ENCODE measurements at places on chromosomes 1 and 21.

- DNase-seq, result peak; percentile 97
These were observed 91.9 kb upstream of the KCNK2 start for GRCh38 chr1:214990619-214991018.

DNA sequence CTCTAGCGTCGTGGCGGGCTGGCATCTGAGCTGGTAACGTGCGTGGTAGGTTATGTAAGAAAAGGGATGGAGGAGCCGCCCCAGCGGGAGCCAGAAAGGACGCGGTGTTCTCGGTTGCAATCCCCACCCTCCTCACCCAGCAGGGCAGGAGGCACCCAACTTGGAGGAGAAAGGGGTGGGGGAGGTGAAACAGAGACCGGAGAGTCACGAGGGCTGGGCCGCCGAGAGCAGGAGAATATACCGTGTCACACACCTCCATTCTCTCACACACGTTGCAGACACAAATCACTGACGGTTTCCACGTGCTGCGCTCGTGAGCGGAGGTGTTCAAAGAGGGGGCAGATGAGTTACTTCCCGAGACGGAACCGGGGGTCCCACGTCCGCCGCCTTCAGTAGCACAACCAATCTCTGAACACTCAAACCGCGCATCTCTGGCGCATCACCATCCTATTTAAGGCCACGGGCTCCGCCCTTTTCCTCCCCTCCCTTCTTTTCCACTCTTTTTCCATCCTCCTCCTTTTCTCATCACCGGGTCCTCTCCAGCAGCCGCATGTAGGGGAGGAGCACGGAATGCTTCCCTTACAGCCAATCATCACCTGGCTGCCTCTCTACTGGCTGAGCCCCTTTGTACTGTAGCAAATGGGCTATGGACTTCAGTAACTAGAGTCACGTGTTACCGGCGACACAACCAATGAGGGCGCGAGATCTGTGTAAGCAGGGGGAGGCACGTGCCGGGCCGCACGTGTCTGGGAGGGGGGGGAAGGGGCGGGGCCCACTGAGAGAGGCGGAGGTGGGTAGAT lies at the start of gene CIART:
TSS of gene CIART (plus strand) at position 797 of the 800 bp plus-strand sequence. CDS start 714 bp downstream, outside the sequence.
- DNase-seq, result peak; percentile 96

GRCh38 chr1:101697072-101697471 lies 299.7 kb downstream of the OLFM3 start:
- DNase-seq, result no peak

- no peak for DNase-seq
These were observed 219.0 kb upstream of the HOOK1 start for GRCh38 chr1:59595774-59596173.

GRCh38 chr21:29175408-29176134 lies 45.1 kb downstream of the MAP3K7CL start:
- DNase-seq, result no peak

- DNase-seq, result no peak
These were observed 658.3 kb downstream of the PTPRC start for GRCh38 chr1:199297174-199297573.

DNA sequence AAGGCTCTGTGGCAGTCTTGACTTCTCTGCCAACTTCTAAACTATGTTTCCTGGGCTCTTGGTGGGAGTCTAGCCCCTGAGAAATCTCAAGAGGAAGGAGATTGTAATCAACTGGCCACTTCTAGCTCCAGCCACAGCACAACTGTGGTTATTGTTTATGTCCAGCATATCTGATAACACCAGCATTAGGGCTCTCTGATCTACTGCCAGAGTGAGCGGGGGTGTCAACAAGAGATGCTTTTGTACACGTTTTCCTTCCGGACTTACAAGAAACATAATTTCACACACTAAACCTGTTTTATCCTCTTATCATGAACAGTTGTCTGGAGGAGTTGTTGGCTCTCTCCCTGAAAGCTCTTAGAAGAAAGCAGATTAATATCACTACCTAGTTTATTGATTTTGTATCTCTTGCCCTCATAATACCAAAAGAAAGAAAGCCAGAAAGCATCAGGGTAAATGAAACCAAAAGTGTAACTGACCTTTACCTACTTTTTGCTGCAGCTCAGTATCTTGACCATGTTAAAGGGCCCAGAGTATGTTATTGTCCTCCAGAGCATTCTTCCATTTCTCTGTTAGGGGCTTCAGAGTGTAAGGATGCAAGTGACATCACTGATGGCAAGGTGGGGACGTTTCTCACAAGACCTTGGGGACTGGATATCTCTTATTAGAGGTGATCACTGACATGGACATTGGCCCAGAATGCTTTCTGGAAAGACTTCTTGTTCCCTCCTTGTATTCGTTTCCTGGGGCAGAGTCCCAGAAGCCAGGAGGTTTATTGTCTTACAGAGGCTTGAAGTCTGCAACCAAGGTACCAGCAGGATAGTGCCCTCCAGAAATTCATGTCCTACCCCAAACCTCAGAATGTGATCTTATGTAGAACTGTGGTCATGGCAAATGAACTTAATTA lies 9.6 kb upstream of the SH2D1B start:
- DNase-seq, result no peak

GRCh38 chr1:17108786-17109185 lies 10.5 kb downstream of the PADI2 start:
- DNase-seq, result no peak

DNA sequence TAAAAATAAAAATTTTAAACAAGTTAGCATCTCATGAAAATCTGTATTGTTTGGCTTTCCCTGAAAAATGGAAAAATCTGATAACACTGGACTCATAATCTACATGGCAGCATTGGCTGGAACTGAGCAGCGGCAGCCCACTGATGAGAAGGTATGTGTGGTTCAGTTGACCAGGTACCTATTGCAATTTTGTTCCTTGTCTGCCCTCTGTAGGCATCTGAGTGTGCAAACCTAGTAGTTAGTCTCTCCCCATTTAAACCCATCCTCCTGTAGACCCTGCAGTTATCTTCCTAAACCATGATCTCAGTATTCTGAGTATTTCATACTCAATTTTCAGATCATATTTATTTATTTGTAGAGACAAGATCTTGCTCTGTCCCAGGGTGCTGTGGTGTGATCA lies 59.4 kb upstream of the SERBP1 start:
- DNase-seq, result no peak

DNA sequence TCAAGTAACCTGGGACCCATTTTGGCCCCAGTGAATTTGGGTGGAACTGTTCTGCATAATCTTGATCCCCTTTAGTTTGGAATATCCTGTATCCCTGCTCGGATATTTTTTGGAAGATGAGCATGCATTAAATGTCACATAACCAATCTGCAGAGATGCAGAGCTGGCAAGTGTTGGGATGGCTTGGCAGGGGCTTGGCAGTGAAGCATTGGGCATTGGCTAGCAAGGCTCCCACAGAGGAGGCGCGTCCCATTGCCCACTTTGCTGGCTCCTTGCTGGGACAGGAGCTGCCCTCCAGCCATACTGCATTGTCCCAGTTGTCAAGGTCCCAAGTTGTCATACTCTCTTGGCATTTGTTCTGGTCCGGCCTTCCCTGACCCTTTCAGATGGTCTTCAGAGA lies 29.9 kb downstream of the LAMC2 start:
- DNase-seq, result no peak

GRCh38 chr1:241406421-241406820 lies 49.4 kb upstream of the RGS7 start:
- DNase-seq, result no peak

- DNase-seq, result no peak
These were observed 2.6 kb downstream of the CHML start for GRCh38 chr1:241637604-241638003.

GRCh38 chr1:218496561-218496960 lies 151.4 kb downstream of the TGFB2 start:
- peak; percentile 100 for DNase-seq

- DNase-seq, result no peak
These were observed 570 bp upstream of the VASH2 start for GRCh38 chr1:212949771-212950170.

- no peak for DNase-seq
These were observed 14.7 kb downstream of the NAV1 start for GRCh38 chr1:201553496-201554189.

GRCh38 chr1:165686121-165686970 lies 12.0 kb downstream of the ALDH9A1 start:
- DNase-seq, result no peak

DNA sequence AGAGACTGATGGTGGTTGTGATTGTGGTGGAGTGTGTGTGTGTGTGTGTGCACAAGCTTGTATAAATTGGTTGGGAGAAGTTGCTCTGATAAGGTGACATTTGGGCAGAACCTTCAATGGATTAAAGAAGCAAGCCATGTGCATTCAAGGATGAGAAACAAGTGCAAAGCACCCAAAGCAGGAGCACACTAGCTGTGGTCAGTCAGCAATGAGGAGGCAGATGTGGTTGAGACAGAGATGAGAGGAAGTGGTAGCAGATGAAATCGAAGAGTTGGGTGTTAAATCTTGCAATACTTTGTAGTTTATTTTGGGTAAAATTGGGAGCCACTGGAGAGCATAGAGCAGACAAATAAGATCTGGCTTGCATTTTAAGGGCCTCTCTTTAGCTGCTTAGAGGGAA lies 4.4 kb upstream of the PGBD5 start:
- DNase-seq, result no peak

GRCh38 chr1:13469343-13469742 lies 44.5 kb downstream of the LRRC38 start:
- no peak for DNase-seq

- DNase-seq, result no peak
These were observed 30.2 kb downstream of the AMY1C start for GRCh38 chr1:103779932-103780331.

DNA sequence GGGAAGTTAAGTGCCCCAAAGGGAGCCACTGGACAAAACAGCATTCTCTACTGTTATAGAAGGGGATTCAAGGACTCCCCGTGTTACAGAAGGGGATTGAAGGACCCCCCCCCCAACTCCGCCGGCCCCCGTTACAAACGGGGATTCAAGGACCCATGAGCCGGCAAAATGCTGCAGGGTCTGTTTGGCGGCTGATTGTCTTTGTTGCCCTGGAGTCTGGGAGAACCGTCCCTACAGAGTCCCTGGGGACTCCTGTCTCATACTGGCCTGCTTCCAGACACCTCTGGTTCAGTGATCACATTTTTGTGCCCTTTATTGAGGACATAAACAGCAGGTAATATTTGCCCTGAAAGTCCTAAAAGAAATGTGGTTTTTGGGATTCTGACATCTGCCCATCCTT lies 96.4 kb downstream of the SYF2 start:
- DNase-seq, result no peak

DNA sequence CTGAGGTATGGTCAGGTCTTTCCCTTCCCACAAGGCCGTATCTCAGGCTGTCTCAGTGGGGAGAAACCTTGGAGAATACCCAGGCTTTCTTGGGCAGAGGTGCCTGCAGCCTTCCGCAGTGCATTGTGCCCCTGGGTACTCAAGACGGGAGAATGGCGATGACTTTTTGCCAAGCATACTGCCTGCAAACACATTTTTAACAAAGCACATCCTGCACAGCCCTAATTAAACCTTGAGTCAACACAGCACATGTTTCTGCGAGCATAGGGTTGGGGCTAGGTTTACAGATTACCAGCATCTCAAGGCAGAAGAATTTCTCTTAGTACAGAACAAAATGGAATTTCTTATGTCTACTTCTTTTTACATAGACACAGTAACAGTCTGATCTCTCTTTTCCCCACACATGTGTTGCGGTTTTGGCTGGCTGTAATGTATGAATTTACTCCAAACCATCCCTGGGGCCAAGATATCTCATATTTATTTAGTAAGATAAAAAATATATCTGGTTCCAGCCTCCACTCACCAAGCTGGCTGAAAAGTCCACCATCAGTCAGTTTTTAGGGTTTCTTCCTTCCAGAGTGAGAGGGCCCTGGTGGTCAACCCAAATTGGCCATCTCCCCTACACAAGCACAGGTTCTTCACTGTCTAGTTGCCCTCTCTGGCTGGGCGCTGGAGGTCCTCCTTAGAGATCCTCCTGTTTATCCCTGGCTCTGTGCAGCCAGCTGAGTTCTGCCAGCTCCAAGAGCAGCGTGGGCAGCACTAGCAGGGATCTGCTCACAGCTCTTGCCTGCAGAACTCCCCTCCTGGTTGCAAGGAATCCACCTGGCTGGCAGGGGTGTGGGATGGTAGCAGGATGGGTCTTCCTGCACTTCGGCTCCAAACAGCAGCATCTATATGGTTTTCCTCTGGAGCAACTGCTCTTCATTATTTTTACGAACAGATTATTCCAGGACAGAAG lies 2.6 kb downstream of the FAAH start:
- no peak for DNase-seq

- DNase-seq, result no peak
These were observed 156.0 kb downstream of the SIPA1L2 start for GRCh38 chr1:232473900-232474299.

DNA sequence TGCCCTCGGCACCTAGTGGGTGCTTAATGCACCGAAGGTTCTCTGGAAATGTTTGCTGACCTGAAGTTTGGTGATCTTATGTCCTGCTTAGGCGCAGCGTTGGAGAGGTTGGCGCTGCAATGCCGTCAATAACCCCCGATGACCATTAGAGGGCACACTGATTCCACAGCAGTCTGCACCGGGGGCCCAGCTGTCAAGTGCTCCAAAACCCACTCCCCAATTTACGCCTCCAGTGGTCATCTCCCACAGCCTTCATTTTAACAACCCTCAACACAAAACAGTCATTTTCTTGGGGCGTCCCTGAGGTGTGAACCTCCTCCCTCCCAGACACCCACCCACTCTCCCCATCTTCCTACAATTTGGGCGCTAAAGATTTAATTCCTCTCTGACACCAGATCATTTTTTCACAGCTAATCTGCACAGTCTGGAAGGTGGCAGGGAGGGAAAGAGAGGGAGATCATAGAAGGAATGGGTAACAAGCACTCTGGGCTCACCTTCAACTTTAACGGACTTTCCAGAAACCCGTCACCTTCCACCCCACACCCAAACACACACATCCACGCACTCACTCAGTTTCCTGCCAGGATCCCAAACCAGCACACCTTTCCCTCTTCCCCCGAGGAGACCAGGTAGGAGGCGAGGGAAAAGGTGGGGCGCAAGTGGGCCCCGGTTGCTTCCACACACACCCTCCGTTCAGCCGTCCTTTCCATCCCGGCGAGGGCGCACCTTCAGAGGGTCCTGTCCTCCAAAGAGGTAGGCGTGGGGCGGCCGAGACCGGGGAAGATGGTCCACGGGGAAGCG lies 570 bp upstream of the NPR1 start:
- no peak for DNase-seq

DNA sequence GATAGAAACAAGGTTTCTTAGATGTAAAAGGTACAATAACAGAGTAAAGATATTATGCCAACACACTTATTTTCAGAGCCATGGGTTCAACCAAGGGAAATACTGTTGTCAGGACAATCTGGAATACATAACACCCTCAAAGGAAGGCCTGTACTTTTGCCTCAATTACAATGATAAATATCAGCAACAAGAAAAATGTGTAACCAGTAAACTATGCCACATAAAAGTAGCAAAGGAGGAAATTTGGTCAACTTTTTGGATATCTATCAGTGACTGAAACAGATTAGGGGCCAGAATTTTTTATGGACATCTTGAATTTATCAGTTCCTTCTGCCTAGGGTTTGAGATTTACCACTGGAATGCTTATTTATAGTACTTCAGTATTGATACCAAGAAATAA lies 24.6 kb upstream of the RAP1GAP start:
- DNase-seq, result no peak

GRCh38 chr1:228156941-228157728 lies 7.4 kb downstream of the GJC2 start:
- DNase-seq, result no peak
